ENCODE measurements at places on chromosomes 3 and 15.

GRCh38 chr15:25790000-25790660 lies 73.0 kb downstream of the ATP10A start:
- peak; percentile 50 for DNase-seq

- no peak for DNase-seq
Observed at GRCh38 chr3:66255865-66256264, 35.1 kb downstream of the SLC25A26 start.

DNA sequence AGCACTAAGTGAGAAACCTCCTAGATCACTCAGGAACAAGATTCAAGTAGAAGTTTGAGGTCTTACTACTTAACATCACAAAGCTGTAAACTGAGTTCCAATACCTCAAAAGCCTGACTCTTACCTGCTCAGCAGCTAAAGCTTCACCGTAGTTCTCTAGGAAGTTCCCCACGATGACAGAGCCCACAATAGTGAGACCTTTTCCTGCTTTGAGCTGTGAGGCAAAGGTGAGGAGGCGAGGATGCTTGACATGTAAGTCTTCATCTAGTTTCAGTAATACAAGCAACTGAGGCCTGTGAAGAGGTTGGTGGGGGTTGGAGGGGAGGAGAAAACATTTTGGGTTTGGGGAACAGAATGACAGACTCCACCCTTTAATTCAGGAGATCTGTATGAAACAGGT lies 15.7 kb downstream of the EMC4 start:
- no peak for DNase-seq

DNA sequence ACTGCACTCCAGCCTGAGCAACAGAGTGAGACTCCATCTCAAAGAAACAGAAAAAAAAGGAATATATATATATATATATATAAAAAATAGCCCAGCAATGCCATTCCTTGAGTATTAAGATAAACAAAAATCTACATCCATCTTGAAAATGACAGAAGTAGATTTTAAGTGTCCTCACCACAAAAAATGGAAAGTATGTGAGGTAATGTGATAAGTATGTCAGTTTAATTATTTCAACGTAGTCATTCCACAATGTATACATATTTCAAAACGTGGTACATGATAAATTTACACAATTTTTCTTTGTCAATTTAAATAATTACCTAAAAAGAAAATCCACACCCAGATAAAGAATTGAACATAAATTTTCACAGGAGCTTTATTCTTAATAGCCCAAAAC lies 54.9 kb downstream of the HCN4 start:
- DNase-seq: no peak

DNA sequence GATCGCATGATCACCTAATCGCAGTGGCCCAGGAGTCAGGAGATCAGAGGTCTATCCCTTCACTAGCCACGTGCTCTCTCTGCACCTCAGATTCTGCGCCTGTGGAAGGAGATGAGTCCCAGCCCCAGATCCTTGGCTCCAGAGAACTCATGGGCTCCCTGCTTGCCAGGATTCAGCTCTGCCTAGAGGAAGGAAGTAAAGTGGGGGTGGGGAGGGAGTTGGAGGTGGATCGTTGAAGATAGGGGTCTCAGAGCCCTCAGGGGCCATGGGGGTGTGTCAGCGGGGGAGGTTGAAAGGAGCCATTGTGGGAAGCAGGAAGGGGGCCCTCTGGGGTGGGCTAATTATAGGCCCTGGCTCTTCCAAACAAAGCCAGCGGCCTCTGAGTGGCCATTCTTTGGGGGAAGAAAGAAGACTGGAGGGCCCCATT lies 11.3 kb upstream of the STRA6 start:
- DNase-seq: peak; percentile 80

GRCh38 chr3:23157331-23157730 lies 45.8 kb upstream of the UBE2E2 start:
- no peak for DNase-seq

GRCh38 chr15:85616549-85617110 lies 178.1 kb downstream of the KLHL25 start:
- no peak for DNase-seq

DNA sequence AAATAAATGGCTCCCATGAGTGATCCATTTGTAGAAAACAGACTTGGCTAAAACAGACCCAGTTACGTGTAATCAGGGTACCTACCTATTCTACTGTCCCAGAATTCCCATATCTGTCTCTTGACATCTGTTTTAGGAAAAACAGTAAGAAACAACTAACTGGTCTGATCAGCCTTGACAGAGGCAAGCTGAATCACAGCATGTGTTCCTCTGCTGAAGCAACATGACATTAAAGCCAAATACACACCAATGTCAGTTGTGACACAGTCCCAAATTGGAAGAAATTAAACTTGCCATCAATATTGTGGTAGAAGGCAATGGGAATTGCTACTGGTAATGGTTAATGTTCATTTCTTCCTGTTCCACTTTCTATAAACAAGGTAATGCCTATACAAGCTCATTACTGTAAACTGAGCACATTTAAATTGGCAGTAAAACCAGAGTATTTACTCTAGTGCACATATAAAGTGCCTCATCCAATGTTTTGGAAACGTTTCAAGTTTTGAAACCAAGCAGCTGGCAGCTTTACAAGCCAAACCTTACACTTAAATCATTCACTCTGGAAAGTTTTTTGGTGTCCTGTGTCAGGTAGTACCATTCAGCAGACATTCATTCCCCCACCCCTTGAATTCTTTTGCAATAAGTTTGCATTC lies 27.0 kb downstream of the ALDH1A2 start:
- DNase-seq: no peak

DNA sequence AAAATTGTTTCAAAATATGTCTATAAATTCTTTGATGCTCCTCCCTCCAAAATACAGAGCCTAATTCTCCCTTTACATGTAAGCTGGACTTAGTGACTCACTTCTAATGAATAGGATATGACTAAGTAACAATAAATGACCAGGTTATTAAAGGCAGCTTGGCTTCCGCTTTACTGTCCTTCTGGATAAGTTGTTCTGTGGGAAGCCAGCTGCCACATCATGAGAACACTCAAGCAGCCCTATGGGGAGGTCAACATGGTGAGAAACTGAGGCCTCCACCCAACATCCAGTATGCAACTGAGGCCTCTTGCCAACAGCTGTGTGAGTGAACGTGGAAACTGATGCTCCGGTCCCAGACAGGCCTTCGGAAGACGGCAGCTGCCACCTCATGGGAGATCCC lies 247.3 kb upstream of the CHRM5 start:
- no peak for DNase-seq

GRCh38 chr15:100147828-100148227 lies 193.9 kb downstream of the ADAMTS17 start:
- no peak for DNase-seq

DNA sequence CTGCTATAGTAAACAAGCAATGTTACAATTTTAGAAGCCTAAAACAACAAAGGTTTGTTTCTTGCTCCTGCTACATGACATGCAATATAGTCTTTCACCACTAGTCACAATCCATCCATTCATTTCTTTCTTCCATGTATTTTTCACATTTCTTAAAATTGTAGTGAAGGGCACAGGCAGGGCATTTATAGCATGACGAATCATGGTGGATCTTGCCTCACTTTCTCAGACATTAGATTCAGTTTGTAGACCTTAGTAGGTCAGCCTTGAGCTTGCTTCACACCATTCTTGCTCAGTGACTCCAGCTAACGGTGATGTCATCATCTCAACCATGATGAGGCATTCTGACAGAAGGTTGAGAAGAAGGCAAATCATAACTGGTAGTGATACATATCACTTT lies 546.8 kb downstream of the TBL1XR1 start:
- DNase-seq: peak; percentile 55

GRCh38 chr15:59833366-59833765 lies 144.2 kb upstream of the BNIP2 start:
- DNase-seq: no peak

- DNase-seq: no peak
Observed at GRCh38 chr3:100048248-100048647, 66.1 kb downstream of the FILIP1L start.

DNA sequence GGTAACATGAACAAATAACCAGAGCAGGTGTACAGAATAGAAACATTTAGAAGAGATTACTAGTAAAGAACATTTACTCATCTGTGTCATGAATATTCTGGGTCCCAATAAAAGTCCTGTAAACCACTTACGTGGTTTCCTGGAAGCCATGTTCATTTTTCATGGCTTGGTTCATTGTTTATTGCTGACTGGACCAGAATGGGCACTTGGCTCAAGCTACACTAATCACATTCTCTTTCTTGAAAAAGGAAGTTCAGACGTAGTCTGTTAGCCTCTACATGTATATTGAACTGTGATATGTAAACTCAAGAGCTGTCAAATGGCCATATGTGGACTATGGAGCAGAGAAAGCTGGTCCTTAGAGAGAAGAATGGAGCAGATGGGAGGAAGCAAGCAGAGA lies 138.3 kb upstream of the FAM3D start:
- DNase-seq: no peak

DNA sequence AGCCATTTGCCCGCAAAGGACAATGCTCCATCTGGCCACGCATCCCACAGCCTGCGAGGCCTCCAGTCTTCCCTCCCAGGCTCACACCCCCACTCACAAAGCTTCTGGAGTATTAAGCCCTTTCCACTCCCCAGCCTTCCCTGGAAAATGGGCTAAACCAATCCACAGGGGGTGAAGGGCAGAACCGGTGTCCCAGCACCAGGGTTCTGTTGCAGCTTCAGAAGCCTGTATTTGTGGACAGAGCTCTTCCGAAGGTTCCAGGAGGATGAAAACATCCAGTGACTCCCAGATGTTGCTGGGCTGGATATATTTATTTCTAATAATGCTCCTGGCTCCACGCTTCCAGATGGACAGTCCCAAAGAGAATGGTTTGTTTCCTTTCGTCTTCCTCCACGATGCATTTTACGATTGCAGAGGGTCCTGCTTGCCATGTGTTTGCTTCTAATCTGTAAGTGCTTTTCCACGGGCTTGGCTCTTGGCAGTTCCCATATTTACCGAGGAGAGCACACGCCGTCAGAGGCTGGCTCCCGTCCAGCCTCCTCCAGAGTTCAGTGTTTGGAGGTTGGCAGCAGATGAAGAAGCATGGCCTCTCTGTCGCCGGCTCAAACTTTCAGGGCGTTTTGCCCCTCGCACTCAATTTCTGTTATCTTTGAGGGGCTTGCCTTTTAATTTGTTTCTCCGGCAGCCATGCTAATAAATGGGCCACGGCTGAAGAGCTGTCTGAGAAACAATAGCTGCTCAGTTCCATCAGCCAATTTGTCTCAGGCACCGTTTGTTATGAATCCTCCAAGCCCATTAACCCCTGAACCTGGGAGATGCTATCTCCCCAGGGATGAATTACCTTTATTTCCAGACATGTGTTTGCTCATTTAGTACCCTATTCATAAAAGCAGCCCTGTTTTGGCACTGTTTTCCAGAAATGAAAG lies 367.9 kb upstream of the PROK2 start:
- DNase-seq: no peak

GRCh38 chr15:47857014-47857775 lies 139.9 kb downstream of the SEMA6D start:
- DNase-seq: no peak

DNA sequence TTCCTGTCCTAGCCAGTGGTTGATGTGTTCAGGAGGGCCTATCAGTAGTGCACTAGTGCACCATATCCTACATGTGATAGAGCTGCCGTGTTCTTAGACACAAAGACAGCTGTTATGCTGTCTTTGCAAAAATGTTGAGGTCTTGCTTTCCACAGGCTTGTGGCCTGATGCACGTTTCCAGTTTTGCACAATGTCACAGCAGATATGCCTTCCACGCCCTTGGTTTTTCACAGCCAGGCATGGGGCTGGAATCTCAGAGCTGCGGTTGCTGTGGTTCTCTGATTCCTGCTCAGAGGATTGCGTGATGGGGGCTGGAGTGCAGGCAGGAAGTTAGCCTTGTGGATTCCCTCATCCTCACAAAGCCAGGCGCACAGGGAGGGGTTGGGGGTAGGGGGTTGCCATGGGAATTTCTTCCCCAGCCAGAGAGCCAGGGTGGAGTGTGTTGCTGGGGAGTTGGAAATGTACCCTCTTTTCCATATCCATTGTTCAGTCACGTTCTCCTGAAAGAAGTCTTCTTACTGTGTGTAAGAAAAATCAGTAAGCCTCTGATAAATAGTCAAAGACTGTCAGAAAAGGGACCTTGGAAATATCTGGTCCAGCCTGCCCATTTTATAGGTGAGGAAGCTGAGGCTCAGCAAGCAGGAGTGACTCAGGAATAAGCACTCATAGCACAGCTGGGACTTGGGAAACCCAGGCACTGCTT lies 79.4 kb downstream of the SMAD3 start:
- DNase-seq: peak; percentile 77

GRCh38 chr15:69980341-69981059 lies 117.2 kb downstream of the TLE3 start:
- no peak for DNase-seq

- no peak for DNase-seq
Observed at GRCh38 chr15:20657084-20657483, 115.5 kb upstream of the GOLGA6L6 start.

GRCh38 chr15:68408971-68409370 lies 23.0 kb downstream of the ITGA11 start:
- no peak for DNase-seq

GRCh38 chr3:11626084-11626463 lies 17.6 kb downstream of the VGLL4 start:
- DNase-seq: no peak

- DNase-seq: no peak
Observed at GRCh38 chr3:157858821-157859220, 247.4 kb downstream of the SHOX2 start.

DNA sequence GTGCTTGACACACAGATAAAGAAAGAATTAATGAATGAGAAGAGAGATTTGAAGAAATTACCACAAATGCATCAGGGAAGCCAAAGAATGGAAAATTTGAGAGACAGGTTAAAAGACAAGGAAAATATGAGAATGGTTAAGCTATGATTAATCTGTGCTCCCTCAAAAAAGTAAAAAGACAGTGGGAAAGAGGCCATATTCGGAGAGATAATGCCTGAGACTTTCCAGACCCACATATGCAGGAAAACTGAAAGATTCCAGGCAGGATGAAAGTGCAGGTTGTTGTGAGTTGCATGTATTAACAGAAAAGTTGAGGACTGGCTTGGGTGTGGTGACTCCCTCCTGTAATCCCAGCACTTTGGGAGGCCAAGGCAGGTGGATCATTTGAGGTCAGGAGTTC lies 302.3 kb downstream of the UACA start:
- DNase-seq: no peak

GRCh38 chr3:50195501-50196252 lies 4.3 kb downstream of the GNAT1 start:
- peak; percentile 40 for DNase-seq

DNA sequence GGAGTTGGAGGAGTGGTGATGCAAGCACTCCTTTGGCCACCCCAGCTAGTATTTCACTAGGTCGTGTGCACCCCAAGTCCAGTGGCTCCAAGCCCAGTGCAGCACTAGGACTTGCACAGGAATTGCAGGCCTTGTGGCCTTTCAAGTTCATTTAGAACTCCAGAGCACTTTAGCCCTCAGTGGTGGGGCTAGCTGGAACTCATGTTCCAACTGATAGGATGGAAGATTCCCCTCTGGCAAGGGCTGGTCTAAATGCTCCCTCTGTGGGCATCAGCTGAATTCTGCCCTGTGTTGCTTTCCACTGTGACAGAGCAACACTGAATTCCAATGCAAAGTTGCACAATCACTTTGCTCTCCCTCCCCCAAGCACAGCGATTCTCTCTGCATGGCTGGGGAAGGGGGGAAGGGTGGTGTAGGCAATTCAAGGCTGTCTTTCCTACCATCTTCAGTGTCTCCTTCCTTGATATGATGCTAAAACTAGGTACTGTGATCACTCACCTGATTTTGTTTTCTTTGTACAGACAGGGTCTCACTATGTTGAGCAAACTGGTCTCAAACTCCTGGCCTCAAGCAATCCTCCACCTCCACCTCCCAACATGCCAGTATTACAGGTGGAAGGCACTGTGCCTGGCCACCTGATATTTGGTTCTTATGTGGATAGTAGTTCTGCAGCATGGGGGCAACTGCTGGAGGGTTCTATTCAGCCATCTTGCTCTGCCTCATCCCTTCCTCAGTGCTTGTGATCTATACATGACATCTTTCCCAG lies 10.3 kb downstream of the USF3 start:
- DNase-seq: peak; percentile 84
